ENCODE measurements at places on chromosomes 3 and 15.

GRCh38 chr3:55491296-55491816 lies 4.2 kb upstream of the WNT5A start:
- DNase-seq = no peak

DNA sequence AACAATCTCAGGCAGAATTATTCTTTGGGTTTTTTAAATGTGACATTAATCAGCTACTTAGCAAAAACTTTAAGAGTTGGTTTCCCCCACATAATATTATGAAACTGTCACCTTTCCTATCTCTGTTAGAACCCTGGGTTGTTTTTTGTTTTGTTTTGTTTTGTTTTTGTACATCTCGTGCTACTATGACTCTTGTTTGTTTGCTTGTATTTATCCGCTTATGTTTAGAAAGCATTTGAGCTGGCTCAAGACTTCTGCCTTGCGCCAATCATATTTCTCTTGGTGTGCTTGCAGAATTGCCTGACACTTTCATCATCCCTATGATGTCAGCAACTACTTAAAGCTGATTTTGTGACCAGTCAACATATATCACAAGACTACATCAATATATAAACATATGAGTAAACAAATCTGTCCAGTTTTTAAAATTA lies 116.9 kb downstream of the DCLK3 start:
- no peak for DNase-seq

DNA sequence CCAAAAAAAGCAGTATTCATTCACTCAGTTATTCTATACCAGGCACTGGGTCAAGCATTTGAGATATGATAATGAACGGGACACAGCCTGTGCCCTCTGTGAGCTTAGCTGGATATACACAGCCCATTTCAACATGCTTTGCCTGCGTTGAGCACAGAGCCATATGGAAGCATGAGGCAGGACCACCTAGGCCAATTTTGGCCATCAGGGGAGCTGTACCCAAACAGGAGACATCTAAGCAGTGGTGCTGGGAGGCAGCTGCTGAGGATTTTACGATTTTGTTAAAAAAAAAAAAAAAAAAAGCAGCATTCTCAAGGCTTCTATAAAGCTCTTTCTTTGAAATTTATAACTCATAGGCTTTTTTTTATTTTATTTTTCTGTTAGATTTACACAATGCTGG lies 87.2 kb upstream of the SLC2A2 start:
- no peak for DNase-seq

DNA sequence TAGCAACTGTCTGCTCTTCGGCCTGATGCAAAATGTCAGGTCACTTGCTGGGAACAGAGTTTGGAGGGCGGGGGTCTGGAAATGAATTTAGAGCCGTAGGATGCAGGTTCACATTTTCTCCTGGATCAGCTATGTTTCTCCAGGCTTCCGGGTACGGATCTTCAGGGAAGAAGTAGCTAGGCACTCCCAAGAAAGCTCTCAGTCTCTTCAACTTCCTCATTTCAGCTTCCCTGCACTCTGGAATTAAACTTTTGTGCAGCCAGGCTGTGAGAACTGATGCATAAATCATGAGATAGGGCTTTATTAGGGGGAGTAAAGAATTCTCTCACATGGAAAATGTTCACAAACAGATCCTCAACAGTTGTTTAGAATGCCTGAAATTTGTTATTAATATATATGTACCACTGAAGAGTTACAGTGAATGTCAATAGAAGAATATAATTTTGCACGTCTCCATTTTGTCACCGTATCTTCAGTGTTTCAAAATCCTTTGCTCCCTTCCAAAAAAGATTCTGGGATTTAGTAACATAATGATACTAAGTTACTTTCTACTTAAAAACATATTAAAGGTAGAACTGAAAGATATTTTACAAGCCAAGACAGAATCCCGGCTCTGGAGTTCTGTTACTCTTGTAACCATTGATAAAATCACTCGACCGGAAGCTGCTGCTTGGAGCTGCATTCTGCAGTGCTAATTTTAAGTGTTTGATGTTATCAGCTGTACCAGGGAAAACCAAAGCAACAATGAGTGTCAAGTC lies 178.5 kb upstream of the P2RY1 start:
- DNase-seq = no peak

DNA sequence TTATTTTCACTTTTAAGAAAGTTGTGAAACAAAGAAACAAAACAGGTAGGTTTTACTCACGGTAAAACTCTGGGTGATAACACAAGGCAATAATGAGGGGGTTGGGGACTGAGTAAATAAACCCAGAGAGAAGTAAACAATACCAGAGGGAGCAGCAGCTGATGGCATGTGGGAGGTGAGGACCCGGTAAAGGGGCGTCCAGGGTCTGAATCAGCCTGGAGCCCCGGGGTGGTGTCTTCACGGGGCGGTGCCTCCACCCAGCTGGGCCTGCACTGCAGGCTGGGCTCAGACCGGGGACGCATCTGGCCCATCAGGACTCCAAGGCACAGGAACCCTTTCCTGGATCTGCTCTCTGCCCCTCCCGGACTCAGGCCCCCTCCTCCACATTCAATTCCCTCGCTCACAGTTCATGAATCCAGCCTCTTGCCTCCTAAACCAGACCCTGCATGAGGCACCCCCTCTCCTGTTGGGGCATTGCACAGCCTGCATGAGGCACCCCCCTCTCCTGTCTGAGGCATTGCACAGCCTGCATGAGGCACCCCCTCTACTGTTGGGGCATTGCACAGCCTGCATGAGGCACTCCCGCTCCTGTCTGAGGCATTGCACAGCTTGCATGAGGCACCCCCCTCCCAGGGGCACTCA lies 73.9 kb upstream of the MFGE8 start:
- DNase-seq = no peak

GRCh38 chr3:37968199-37968598 lies 22.4 kb upstream of the VILL start:
- DNase-seq = no peak

GRCh38 chr3:52317208-52318000 lies 1.3 kb downstream of the DNAH1 start:
- DNase-seq = no peak

DNA sequence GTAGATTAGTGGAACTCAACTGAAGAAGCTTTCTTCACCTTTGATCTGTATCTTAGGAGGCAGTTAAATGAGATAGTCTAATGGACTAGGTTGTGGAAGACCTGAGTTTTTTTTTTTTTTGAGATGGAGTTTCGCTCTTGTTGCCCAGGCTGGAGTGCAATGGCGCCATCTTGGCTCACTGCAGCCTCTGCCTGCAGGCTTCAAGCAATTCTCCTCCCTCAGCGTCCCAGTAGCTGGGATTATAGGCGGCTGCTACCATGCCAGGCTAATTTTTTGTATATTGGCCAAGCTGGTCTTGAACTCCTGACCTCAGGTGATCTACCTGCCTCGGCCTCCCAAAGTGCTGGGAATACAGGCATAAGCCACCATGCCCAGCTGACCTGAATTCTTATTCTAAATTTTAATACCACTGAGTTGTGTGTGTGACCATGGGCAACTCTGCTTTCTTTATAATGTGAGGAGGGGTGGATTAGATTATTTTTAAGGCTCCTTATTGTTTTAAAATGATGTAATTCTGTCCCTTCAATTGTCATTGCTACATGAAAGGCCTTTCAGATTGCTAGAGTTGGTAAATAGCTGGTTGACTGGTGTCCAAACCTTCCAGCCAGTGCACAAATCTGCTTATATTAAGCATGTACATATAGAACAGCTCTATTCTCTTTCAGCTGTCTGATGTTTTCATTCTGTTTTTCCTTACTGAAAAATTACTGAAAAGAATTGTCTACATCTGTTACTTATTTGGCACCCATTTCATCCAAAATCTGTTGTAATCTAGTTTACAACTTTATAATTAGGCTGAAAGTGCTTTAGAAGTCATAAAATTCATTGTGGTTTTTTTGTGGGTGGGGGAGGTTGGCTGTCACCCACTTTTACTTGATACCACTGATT lies 2.3 kb downstream of the LNP1 start:
- DNase-seq = no peak

DNA sequence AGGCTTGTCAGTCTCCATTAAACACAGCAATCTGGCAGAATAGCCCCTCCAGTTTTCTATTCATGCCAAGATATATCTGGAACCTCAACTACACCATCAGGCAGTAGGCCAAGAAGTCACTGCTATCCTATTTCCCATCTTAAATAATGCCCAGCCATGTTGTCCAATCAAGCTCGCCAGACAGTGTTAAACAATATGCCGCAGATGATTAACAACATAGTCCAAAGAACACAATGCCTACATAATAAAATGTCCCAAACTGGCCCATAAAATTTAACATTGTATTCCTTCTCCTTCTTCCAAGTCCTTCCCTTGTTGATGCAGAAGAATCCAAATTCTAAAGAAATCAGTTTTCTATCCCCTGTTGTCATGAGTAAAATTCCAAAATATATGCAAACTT lies 427.4 kb upstream of the PPP2R3A start:
- DNase-seq = no peak

DNA sequence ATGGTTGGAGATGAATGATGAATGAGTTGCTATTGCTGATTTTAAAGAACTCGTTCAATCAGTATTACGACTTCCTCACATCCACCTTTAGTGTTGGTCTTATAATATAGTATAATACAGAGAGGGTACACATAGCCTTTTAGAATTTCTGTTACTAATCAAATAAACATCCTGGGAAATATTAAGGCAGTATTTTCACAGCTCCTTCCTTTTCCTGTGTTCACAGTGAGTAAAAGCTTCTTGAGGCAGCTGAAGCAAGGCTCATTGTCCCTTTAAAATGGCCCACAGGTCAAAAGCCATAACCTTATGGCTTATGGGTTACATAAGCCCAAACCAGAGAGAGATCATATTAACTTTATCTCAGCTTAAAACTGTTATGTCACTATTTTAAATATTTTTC lies 1.3 kb upstream of the BTLA start:
- no peak for DNase-seq

All from cortex of kidney (tissue), 1 donor.